ENCODE measurements at places on chromosomes 4 and X.

- DNase-seq = no peak
Measured at GRCh38 chr4:183403486-183403885, 41.0 kb upstream of the CDKN2AIP start.

DNA sequence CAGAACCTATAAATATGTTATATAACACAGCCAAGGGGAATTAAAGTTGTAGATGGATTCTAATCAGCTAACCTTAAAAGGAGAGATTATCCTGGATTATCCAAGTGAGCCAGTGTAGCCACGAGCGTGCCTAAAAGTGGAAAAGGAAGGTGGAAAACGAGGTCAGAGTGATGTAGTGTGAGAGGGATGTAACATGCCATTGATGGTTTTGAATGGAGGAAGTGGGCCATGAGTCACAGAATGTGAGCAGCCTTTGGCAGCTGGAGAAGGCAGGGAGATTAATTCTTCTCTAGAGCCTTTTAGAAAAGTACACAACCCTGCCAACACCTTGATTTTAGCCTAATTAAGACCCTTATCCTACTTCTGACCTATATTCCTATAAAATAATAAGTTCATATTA is 149.1 kb downstream of the SLC39A8 start:
- DNase-seq = no peak

- no peak for DNase-seq
Measured at GRCh38 chrX:24216037-24216436, 66.5 kb downstream of the ZFX start.

DNA sequence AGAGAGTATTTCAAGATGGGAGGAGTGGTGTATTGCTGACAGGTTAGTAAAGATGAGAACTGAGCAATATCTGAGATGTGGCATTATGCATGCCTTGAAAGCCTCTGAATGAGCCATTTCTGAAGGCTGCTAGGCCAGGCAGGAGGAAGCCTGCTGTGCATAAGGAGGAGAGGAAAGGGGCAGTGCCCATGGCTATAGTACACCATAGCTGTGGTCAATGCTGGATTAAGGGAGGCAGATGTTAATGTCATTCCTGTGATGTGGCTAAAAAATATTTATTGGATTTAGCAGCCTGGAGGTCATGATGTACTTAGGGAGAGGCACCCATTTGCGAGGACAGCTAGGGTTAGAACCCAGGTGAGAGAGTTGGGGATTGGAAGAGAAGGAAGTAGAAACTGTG is 130.0 kb upstream of the LNX1 start:
- no peak for DNase-seq

GRCh38 chrX:12771445-12772069 is 19.7 kb upstream of the PRPS2 start:
- no peak for DNase-seq

GRCh38 chr4:60637976-60638375 is 562.1 kb upstream of the ADGRL3 start:
- no peak for DNase-seq

GRCh38 chr4:27397886-27398285 is 537.2 kb downstream of the STIM2 start:
- DNase-seq = no peak

DNA sequence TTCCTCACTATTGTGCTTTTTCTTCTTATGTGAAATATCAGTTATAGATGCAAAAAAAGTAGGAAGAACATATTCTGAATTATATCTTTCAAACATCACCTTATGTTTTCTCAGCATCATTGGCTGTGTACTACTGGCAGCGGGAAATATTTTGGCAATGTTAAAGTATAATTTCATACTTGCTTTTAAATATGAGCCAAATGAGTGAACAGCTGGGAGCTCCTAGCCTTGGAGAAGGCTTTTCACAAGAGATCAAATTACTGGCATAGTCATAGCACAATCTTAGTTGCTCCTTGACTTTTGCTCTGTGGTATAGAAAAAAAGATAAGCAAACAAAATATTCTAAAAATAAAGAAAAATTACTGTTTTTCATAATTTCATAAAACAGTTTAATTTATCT is 1575.8 kb upstream of the PABPC4L start:
- DNase-seq = peak; percentile 5

- DNase-seq = no peak
Measured at GRCh38 chrX:26071618-26072017, 66.5 kb upstream of the MAGEB18 start.

GRCh38 chrX:53713987-53714579 is 27.6 kb upstream of the HUWE1 start:
- DNase-seq = no peak

GRCh38 chr4:121838136-121838535 is 14.5 kb upstream of the CCNA2 start:
- DNase-seq = no peak

DNA sequence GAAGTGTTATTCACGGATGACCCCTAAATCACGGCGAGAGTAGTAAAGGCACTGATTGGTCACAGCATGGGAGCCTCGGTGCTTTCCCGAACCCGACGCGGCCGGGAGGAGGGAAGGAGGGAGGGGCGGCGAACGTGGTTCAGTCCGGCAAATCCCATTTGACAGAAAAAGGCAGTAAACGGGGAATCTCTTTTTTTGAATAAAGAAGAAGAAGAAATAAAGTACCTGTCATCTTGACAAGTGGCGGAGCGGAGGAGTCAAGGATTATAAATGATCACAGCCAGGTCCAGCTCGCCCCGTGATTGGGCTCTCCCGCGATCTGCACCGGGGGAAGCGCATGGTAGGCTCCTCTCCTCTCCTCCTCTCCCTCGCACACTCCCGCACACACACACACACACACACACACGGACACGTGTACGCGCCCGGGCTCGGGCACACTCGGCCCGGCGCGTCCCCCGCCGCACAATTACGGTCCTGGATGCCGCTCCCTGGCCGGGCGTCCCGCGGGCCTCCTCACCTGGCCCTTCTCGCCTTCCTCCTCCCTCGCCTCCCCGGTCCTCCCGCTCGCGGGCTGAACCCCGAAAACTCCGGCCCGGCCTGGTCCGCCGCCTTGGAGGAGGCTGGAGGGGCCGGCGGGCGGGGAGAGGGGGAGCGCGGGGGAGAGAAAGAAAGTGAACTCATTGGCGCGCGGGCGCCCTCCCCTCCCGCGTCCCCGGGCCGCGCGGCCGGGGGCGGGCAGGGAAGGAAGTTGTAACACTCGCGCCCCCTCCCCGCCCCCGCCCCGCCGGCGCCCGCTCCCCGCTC is 99.2 kb upstream of the TENM3 start:
- peak; percentile 52 for DNase-seq

- DNase-seq = no peak
Measured at GRCh38 chr4:1873291-1873690, 2.1 kb downstream of the NSD2 start.

- DNase-seq = no peak
Measured at GRCh38 chr4:52372269-52372668, 286.8 kb downstream of the USP46 start.

- no peak for DNase-seq
Measured at GRCh38 chr4:54289316-54289715, 60.2 kb downstream of the PDGFRA start.

DNA sequence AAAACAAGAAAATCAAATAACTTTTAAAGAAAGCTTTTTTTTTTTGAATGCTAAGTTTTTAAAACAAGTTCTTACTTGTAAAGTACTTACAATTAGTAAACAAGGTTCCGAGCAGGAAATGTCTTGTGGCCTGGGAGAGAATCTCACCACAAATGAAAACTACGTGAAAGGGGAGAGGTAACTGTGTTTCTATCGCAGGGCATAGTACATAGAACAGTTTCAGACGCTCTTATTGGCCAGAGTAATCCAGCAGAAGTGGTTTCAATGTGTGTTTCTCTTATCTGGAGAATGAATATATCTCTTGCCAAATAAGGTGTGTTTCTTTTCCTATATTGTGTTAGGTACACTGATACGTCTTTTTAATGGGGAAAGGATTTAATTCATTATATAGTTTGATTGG is at the start of gene PLAC8:
PLAC8 (minus strand) TSS at position 154 of the 400 bp plus-strand sequence. CDS start 6,808 bp downstream, outside the sequence.
- DNase-seq = no peak

- DNase-seq = no peak
Measured at GRCh38 chr4:184979461-184980124, 38.7 kb upstream of the HELT start.

DNA sequence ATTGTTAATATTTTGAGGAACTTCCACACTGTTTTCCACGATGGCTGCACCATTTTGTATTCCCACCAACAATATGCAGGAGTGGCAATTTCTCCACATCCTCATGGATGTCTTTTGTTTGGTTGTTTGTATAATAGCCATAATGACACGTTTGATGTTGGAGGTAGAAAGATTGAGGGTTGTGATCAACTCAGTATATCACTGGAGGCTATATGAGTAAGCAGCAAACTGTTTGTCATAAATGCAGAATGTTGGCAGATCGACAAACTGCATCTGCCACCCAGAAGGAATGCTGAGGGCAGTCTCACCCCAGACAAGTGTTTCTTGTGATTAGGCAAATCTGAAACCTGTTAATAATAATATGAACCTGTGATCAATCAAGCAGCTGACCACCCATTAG is 243.9 kb upstream of the WDFY3 start:
- no peak for DNase-seq

DNA sequence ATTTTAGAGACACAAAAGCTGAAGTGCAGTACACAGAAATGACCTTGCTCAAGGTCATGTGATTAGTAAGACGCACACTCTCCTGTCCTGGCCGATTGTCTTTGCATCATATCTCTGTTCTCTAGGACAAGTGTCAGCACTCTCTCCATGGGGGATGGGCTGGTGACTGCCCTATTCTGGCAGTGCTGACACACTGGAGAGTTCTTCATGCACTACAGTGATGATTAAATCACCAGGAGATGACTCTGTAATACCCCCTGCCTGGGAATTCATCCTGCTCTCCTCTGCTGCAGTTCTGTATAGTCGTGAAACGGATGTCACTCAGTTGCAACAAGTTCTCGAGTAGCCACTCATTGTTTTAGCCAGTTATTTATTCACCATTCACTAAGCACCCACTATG is 5.3 kb upstream of the SHISA3 start:
- DNase-seq = no peak

- no peak for DNase-seq
Measured at GRCh38 chr4:105951198-105951597, 55.9 kb downstream of the NPNT start.

GRCh38 chr4:136818811-136819330 is 713.4 kb downstream of the PCDH18 start:
- DNase-seq = no peak

DNA sequence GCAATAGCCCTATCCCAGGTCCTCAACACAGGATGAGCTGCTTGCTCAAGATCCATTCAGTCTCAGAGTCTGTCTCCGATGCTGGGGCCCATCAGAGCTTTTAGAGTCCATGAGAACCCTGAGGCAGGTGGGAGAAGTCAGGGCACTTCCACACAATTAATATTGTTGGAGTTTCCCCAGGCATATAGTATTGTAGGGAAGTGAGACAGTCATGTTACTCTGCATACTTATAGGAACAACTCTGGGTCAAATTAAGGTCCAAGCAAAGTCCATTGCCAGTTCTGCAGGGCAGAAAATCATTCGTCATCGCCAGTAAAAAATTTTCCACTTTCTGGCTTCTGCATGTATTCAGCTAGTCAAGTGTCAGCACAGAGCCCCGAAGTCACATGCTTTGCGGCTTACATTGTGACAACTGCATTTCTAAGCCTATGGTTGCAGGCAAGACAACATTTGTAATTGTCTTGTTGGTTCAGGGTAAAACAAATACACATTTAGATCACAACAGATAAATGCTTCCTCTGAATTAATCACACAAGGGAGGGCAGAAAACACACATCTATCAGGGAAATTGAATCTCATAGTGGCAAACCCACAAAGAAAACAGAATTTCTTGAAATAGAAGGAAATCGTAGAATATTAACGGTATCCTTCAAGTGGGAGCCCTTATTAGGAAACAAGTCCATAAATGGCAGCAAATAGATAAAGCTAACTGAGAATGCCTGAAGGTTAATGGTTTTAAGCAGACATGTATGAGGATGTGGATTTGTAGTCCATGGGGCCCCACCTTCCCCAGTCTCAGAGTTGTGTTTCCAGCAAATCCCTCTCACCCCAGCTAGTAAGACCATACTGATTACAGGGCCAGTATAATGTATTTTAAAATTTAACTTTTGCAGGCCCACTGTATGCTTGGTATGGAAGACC is 412.1 kb upstream of the RASGEF1B start:
- DNase-seq = no peak

DNA sequence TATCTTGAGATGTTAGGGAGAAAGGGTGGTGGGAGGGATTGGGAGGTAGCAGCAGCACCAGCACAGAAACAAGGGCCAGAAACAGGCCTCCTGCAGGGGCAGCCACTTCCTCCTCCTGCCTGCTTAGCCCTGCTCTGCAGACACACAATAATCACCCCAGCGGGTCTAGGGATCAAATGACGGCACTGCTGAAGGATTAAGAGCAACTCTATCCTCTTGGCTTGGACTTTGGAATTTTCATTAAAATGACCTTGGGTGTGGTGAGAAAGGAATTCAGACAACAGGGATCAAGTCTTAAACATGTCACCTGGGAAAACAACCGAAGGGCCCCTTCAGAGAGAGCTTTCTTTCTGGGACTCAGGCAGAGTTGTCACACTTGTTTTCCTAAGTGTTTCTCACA is 353.4 kb downstream of the SPRY1 start:
- DNase-seq = no peak

DNA sequence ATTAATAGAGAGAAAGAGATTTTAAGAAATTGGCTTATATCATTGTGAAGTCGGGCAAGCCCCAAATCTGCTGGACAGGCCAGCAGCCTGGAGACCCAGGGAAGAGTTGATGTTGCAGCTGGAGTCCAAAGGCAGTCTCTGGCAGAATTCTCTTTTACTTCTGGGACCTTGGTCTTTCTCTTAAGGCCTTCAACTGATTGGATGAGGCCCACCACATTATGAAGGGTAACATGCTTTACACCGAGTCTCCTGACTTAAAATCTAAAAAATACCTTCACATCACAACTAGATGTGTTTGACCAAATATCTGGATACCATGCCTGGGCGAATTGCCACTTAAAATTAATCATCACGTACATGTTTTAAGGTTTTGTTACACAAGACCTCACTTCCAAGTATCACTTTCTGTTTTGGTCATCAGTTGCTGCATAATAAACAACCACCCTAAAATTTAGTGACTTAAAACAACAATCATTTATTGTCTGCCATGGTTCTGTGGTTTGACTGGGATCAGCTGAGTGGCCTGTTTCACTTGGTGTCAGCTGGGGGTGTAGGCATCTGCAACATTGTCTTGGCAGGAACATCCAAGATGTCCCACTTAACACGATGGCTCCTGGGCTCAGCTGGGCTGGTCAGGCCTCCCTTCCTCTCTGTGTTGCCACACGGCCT is 3.4 kb downstream of the CD38 start:
- DNase-seq = no peak

- no peak for DNase-seq
Measured at GRCh38 chrX:150692831-150693724, at the start of gene MTMR1. TSS of gene MTMR1 (plus strand) at chrX:150693396. CDS start at chrX:150693531, 135 bp downstream.
